ENCODE measurements at places on chromosomes 1 and 21.

GRCh38 chr1:49358036-49358435 is 581.3 kb upstream of the BEND5 start:
- DNase-seq, result no peak

DNA sequence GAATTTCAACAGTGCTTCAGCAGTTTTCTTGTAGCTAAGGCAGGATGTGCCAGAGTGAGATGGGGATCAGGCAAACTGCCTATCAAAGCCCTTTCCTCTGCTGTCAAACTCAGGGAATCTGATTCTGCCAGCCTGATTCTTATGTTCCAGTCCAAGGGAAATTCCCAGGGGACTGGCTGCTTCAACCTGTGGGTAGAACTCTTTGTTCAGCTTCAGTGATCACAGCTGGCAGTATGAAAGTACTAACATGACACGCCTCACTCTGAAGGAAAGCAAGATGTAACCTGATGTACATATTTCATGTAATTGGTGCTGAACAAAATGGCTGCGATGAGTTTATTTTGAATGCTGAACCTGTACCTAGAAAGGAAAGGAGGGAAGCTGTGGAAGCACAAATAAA is 40.1 kb upstream of the SLC5A9 start:
- DNase-seq, result peak; percentile 69

- DNase-seq, result peak; percentile 63
These were observed 187.4 kb downstream of the SLC35F3 start for GRCh38 chr1:234091876-234092275.

GRCh38 chr1:37035796-37036666 is 1.7 kb upstream of the GRIK3 start:
- DNase-seq, result peak; percentile 89

GRCh38 chr1:23438545-23438944 is 14.0 kb upstream of the TCEA3 start:
- DNase-seq, result no peak

GRCh38 chr21:20997311-20997635 is 936 bp upstream of the NCAM2 start:
- no peak for DNase-seq

DNA sequence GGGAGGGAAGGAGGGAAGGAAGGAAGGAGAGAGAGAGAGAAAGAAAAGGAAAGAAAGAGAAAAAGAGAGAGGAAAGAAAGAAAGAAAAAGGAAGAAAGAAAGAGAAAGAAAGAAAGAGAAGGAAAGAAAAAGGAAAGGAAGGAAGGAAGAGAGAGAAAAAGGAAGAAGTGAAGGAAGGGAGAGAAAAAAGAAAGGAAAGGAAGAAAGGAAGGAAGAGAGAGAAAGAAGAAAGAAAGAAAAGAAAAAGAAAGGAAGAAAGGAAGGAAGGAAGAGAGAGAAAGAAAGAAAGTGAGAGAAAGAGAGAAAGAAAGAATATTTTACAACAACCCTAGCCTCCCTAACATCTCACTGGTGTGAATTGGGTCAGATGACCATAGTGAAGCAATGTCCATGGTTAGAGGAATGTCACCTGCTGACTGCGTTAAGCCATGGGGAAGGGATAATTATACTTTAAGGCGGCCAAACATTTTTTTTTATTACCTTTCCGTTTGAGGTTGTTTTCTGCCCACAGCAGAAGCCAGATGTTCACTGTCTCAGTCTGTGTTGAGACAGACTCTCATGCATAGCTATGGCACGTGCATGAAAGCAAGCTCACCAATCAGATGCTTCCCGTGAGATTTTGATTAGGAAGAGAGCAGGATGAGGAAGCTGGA is 76.4 kb downstream of the SNRPE start:
- DNase-seq, result peak; percentile 24

DNA sequence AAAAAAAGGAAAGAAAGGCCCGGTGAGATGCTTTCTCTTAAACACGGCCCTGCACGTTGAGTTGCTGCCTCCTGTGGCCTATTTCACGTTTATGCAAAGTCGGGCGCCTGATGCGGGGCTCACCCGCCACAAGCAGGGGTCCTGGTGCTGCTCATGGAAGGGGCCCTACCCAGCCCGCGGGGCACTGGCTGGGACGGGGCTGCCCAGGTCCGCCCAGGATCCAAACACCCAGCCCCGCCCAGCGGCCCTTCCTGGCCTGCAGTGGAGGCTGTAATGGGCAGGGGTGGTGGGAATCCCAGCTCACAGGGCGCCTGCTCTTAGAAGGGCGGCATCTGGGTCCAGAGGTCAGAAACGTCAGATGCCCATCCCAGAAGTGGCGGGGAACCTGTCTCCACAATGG is 1.6 kb downstream of the COL6A2 start:
- no peak for DNase-seq

GRCh38 chr1:168202941-168203654 is 22.7 kb upstream of the SFT2D2 start:
- no peak for DNase-seq

- DNase-seq, result no peak
These were observed 1.9 kb upstream of the CNTN2 start for GRCh38 chr1:205041001-205041715.

DNA sequence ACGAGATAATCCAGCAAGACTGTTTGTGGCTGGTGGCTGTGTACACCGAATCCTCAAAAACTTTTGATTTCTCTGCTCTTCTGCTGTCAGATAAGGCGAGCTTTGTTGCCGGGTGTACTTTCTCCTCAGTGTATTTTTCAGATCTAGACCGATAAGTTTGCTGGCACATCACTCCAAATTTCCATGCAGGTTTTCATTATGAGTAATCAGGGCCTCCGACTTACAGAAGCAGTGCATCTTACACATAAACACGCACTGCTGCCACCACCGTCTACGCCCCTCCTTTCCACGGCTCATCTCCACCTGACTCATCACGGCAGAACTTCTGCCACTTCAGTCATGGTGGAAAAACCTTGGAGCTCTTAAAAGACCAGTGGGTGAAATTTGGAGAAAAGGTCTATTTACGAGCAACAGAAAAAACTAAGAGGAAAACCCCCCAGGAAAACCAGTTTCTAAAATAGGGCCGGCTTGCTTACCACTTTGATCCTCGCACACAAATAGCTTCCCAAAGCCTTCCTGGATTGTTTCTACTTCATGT is 7.7 kb downstream of the ZBTB21 start:
- DNase-seq, result no peak

GRCh38 chr1:168709405-168710363 is 19.3 kb downstream of the DPT start:
- peak; percentile 79 for DNase-seq

- DNase-seq, result no peak
These were observed 106.1 kb downstream of the CRYAA start for GRCh38 chr21:43274946-43275310.

DNA sequence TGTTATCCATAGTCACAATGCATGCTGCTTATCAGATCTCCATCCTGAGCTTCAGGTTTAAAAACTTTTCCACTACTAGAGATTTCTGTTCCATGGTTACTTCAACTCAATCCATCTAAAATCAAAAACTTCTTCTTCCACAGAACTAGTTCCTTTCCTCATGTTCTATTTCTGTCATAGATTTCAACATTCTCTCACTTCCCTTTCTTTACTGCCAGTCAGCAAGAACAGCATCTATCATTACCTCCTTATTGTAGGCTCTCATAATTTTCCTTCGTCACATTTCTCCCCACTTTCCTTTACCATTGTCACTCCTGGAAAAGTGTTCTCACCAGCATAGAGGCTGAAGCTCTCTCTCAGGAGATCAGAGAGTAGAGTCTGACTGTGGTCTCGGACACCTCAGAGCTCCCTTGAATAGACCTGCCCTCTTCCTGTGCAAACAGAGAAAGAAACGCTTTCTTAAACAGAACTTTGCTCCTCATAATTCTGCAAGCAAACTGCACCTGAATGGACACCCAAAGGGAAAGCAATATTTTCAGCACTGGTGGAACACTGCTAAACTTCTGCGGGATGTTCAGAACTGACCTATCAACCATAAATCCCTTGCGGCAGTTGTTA is 48.7 kb upstream of the KIRREL1 start:
- DNase-seq, result no peak

- no peak for DNase-seq
These were observed 73.8 kb downstream of the CDC42BPA start for GRCh38 chr1:227244339-227245118.

DNA sequence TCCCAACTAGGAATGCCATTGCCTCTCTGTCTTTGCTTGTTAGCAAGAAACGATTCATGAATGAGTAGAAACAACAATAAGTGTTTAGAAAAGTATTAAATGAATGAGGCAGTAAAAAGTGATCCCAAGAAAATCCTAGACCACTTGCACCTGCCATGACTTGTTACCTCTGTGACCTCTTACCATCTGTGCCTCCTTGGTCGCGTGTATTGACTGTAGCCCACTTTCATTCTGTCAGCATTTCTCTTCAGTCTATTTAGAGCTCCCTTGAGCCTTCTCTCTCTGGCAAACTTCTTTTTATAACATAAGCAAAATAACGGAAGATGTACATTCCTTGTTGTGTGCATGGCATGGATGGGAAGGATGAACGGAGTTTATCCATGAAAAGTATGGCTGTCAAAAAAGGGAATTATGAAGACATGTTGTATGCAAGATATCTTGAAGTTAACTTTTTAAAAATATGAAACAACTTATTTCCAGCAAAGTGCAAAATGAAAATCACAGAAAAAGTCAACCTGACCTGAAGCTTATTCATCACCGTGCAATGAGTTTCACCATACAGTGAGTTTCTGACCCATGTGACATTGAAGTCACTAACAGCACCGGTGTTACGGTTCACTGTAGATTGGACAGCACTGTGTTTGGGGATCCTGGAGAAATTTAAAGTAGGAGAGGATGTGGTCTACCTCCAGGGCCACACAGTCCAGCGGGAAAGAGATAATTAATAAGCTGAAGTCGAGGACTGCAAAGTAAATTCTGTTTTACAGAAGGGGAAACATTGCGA is 47.7 kb downstream of the KCNK1 start:
- DNase-seq, result no peak

Data from NCI-H69 (cell line).